ENCODE measurements at places on chromosomes 11 and 22.
A peak's percentile ranks its signal among the peaks of the same experiment; 100 is the strongest.

GRCh38 chr22:35380537-35381423 is at the start of gene HMOX1:
Gene HMOX1 (plus strand): TSS chr22:35381096. CDS start chr22:35381174, 78 bp downstream.
- DNase-seq = peak; percentile 24

GRCh38 chr11:47651818-47652469 is 9.6 kb upstream of the MTCH2 start:
- DNase-seq = no peak

- no peak for DNase-seq
These were observed 58.5 kb downstream of the UBASH3B start for GRCh38 chr11:122714004-122714403.

GRCh38 chr11:70473186-70473872 is 75.0 kb downstream of the CTTN start:
- no peak for DNase-seq

DNA sequence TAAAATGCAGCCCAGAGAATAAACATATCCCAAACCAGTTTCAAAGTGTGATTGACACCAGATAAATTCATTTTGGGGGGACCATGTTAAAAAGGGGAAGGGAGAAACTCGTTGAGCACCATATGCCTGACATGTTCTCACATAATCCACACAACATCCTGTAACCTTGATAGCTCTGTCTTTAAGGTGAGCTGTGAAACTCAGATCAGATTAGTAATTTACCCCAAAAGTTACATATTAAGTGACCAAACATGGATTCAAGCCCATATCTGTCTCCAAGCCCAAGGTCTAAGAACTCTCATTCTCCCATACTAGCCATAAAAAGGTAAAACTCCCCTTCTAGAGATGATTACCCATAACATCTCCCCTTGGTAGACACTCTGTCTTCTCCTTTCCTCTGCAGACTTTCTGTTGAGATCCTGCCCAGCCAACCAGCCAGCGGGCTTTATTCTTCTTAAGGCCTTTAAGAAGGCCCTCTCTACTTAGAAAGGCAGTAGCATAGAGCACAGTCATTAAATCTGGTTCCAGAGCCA is 150.7 kb downstream of the CCDC34 start:
- DNase-seq = no peak

- no peak for DNase-seq
These were observed 85.7 kb downstream of the CSNK2A3 start for GRCh38 chr11:11267312-11267711.

- DNase-seq = no peak
These were observed 17.6 kb upstream of the BDNF start for GRCh38 chr11:27717801-27718229.

- DNase-seq = no peak
These were observed 111.9 kb downstream of the ZBTB16 start for GRCh38 chr11:114171257-114172054.

DNA sequence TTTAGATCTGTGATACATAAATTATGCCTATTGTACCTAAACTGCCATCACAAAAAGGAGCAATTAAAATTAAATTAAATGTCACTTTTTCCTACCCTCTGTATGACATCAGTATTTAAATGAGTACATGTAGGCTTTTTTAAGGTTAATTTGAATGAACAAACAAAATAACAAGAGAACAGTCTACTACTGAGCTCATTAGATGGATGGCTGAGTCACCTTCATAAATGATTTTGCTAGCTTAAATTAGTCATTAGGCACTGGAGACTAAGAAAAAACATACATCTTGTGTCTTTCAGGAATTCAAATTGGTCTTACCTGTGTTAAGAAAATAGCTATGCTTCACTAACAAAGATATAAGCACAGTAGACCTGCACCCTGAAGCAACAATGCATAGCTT is 153.6 kb downstream of the RCN1 start:
- no peak for DNase-seq
